ENCODE measurements at places on chromosomes 11 and 22. TPM values are rescaled to one million over a fixed set of nuclear protein-coding genes. Genes with fewer than 3 reads are reported as not detected.

Gene C11orf65
- total RNA-seq, result 0.30 TPM

Gene MMP8
- not detected for total RNA-seq

Gene UPB1
- 2.7 TPM for total RNA-seq

Gene SYT12
- total RNA-seq, result not detected

Gene IGSF9B
- total RNA-seq, result 24.3 TPM

All from CD4-positive, alpha-beta T cell (primary cell).